ENCODE measurements at places on chromosomes 1 and 21. TPM values are rescaled to one million over a fixed set of nuclear protein-coding genes. Genes with fewer than 3 reads are reported as not detected.

The VAV3 gene
- total RNA-seq, result 2.4 TPM

The CD5L gene
- total RNA-seq, result not detected

The GSTM3 gene
- 194 TPM for total RNA-seq

The BSND gene
- total RNA-seq, result not detected

The SAMSN1 gene
- 0.63 TPM for total RNA-seq

The NR1I3 gene
- total RNA-seq, result not detected

The FLVCR1 gene
- total RNA-seq, result 6.3 TPM

The MPZ gene
- 0.57 TPM for total RNA-seq

The PLEKHN1 gene
- total RNA-seq, result 3.8 TPM
